ENCODE measurements at places on chromosomes 6 and 20.

DNA sequence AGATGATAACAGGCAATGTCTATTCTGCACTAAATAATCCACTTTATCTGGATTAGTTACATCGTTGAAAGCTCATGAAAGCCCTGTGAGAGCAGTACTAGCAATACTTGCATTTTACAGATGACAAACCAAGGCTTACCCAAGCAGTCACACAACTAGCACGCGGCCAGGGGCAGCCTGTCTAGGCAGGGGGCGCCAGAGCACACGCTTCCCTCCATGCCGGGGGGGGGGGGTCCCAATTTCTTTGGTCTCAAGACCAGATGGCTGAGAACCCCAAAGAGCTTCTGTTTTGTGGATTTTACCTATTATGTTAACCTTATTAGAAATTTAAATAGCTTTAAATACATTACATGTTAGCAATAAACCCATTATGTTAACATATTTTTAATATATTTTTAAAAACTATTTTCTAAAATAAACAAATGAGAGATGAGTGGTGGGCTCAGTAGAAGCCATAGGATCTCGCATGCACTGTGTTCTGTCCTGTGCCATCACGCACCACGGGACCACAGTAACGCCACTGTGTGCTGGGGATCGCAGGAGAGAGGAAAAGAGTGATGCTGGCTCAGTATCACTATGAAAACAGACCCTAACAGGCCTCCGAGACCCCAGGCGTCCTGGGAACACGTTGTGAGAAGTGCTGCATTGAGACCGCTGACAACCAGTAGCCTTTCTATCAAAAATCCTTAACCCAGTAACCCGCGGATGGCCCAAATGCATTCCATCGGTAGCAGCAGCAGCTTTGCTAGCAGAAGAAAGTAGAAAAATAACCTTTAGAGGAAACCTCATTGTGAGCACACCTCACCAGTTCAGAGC is 5.3 kb upstream of the PRR18 start:
- DNase-seq, result peak; percentile 13

GRCh38 chr6:138109042-138109997 is 2.1 kb upstream of the PERP start:
- peak; percentile 52 for DNase-seq

DNA sequence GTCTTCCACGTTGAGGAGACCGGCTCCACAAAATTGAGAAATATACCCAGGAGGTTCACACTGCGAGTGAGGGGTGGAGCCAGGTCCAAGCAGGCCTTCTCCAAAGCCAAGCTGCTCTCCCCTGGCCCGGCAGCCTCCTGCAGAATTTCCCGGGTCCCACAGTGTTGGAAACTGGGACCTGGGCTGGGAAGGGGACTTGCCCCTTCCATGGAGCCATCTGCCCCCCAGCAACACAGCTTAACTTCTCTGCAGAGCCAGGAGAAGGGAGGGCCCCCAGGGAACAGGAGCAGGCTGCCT is 35.4 kb downstream of the MDFI start:
- DNase-seq, result no peak

- no peak for DNase-seq
Measured at GRCh38 chr6:144586986-144587385, 301.9 kb downstream of the UTRN start.

GRCh38 chr6:151317103-151317994 is 74.0 kb downstream of the ZBTB2 start:
- peak; percentile 62 for DNase-seq

- DNase-seq, result peak; percentile 57
Measured at GRCh38 chr6:80214436-80215022, 108.1 kb downstream of the BCKDHB start.

DNA sequence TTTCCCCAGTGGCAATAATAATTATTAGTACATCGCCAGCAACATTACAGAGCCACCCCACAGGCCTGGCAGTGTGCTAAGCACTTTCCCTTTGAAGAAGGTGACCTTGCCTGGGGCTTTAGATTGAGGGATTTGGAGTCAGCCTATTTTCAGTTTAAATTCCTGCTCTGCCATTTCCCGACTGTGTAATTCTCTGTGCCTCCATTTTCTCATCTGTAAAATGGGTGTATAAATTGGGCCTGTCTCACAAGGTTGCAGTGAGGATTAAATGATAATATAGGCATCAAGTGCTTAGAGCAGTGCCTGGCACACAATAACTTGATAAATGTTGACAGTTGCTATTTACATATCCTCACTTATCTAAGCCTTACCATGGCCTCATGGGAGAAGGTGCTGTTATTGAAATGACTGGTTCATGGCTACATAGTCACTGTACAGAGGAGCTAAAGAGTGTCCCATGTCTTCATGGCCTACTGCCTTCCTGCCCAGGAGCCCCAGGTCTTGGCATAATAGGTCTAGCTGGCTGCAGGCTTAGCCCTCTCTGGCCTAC is 5.1 kb upstream of the SCRT2 start:
- DNase-seq, result no peak

DNA sequence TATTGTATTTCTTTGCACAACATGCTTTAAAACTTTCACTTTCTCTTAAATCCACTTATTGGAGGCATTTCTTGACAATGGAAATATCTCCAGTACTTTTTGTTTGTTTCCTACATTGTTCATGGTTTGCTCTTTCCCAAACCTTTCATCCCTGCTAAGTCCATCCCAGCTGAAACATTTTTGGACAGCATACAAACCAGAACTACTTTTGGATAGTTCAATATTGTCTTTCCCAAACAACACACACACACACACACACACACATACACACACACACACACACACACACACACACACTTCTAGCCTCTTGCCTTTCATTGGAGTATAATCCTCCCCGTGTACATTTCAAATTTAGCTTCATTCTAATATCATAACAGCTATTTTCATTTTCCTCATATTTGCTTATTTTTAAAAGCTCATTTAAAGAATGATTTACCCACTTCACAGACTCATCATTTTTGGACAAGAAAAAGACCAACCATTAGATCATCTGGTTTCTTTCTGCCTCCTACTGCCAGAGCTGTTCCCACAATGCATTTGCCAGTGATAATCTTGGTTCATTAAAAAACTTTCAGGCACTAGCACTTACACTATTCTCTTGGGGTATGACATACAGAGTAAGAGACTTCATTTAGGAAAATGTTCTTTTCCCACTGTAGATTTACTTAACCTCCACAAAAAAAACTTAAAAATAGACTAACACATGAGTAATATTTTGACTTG is 248.1 kb downstream of the CD109 start:
- DNase-seq, result no peak

- no peak for DNase-seq
Measured at GRCh38 chr6:168150551-168151320, 71.7 kb upstream of the FRMD1 start.

DNA sequence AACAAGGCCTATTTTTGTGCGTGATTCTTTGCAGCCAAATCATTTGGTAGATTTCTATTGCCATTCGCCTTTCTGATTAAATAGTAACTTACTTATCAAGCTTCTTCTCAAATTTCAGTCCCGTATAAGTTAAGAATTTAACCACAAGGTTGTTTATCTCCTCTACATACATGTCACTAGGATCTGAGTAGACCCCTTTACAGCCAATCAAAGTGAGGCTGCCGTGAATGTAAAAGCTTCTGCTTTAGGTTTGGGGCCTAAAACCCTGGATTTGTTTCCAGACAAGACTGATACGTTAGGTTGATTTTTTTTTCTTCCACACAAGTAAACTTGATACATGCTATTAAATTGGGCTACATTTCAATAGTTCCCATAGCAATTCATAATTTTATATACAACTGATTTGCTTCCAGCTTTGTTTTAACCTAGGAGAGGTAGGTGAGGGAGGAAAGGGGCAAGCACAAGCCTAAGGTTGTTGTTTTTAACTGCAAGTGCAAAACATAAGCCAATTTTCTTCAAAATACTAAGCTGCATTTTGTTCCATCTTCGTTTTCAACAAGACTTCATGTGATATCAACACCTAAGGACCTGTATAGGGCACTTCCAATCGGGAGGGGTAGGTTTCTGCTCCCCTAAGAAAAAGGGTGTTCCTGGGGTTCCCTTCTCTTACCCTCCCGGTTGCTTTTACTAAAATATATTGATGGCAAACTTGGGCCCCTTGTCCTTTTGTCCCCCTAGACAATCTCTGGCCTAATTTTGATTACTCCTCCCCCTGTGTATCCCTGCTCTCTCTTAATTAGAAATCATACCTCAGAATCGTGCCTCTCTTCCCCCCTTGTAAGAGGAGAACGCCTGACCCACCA is 1.7 kb downstream of the RANBP9 start:
- DNase-seq, result peak; percentile 26

- DNase-seq, result no peak
Measured at GRCh38 chr6:100305209-100305869, 159.4 kb downstream of the SIM1 start.

DNA sequence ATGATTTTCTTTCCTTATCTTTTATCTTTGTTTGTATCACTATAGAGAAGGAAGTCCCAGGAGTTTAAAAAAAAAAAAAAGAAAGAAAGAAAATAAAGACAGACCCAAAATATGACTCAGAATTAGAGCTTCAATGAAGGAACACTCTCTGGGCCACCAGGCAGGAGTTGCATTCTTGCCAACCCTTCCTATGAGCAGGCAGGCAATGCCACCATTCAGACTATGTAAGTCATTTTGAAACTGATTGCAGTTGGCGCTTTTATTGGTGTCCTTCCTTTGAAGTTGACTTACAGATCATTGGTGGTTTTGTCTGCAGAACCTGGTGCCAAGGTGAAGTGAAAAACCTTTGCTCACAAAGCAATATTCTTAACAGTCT is 50.3 kb downstream of the MYB start:
- peak; percentile 13 for DNase-seq

GRCh38 chr6:137261361-137261760 is 42.2 kb upstream of the IFNGR1 start:
- peak; percentile 44 for DNase-seq
